ENCODE measurements at places on chromosomes 4 and X.
A peak's percentile ranks its signal among the peaks of the same experiment; 100 is the strongest.

- DNase-seq, result no peak
Observed at GRCh38 chr4:184252136-184253071, 34.7 kb upstream of the ENPP6 start.

DNA sequence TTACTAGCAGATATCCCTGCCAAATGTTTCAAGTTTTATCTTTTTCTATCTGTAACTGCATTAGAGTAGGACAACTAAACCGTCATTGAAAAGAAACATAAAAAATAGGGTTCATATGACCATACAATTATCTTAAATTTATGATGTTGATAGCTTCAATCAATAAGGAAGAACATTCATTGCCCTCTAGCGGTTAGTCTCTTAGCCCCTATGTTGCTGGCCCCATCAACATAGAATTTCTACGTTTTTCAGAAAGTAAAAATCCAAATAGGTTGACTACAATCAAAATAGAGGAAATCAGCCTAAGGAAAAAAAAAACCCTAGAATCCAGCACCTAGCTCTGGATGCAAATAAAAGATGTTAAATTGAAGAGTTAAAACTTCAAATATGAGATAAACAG is 225.1 kb upstream of the ITM2A start:
- DNase-seq, result no peak

GRCh38 chr4:151000747-151001429 is 14.2 kb downstream of the LRBA start:
- DNase-seq, result no peak

DNA sequence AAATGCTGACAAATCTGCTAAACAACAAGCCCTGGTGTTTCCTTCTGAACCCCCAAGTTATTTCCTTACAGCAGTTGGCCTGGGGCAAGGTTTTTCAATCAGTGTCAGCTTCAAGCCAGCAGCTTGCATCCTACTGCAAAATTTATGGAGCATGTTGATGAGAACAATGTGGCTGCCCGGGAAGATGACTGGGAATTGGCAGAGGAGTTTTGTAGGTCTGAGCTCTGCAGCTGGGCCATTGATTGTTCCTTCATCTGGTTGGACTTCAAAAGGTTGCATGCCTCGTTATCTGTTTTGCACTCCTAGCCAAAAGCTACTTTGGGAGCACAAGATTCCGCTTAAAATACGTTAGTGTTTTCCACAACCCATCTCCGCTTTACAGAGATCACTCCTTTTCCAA is 1030.3 kb upstream of the LCORL start:
- no peak for DNase-seq

- DNase-seq, result no peak
Observed at GRCh38 chr4:90536408-90536807, 409.2 kb downstream of the CCSER1 start.

DNA sequence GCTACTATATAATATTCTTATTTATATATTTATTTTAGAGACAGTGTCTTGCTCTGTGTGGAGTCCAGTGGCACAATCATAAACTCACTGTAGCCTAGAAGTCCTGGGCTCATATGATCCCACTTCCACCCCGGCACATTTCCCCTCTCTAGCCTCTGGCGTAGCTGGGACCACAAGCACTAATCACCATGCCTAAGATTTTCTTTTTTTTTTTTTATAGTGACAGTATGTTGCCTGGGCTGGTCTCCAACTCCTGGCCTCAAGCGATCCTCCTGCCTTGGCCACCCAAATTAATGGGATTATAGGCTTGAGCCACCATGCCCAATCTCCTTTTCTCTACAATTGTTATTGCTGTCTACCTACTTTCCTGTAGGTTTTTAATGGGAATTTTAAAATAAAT is 74.1 kb upstream of the BMP3 start:
- no peak for DNase-seq

GRCh38 chr4:141109983-141110382 is 23.3 kb downstream of the RNF150 start:
- no peak for DNase-seq

- no peak for DNase-seq
Observed at GRCh38 chr4:75514949-75515612, 808 bp downstream of the THAP6 start.

DNA sequence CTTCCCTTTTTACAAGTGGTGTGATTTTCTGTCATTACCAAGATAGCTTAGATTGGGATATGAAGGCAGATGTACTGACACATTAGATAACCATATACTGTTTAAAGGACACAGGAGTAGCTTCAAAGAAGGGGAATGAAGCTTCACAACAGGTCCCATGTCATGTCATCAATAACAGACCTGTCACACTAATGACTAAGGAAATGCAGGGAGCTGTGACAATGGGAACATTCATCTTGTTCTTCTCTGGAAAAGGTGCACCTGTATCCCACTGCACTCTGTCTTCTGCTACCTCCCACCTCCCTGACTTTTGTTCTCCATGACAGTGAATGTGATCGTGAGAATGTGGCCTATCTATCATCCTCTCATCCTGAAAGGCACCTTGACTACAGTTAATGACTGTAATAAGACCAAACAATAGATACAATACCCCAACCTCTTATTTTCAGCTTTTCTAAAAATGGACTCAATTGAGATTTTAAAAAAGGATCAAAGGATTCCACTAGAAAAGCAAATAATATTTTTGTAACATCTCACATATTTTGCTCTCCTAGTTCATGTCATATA is 472.5 kb downstream of the STPG2 start:
- DNase-seq, result no peak

GRCh38 chrX:69951753-69952152 is 98.0 kb downstream of the AWAT2 start:
- no peak for DNase-seq

- DNase-seq, result no peak
Observed at GRCh38 chr4:70688795-70689231, 481 bp downstream of the UTP3 start.

DNA sequence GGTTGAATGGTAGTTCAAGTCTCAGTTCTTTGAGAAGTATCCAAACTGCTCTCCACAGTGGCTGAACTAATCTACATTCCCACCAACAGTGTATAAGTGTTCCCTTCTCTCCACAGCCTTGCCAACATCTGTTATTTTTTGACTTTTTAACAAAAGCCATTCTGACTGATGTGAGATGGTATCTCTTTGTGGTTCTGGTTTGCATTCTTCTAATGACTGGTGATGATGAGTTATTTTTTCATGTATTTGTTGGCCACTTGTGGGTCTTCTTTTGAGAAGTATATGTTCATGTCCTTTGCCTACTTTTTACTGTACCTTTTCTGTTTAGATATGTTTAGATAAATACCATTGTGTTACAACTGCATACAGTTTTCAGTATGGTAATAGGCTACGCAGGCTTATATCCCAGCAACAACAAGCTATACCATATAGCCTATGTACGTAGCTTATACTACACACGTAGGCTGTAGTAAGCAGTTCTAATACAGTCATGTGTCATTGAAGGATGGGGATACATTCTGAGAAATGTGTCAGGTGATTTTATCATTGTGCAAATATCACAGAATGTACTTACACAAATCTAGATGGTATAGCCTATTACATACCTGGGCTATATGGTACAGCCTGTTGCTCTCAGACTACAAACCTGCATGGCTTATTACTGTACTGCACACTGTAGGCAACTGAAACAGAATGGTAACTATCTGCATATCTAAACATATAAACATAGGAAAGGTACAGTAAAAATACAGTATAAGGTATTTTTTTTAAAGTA is 28.1 kb downstream of the KLHL8 start:
- no peak for DNase-seq

DNA sequence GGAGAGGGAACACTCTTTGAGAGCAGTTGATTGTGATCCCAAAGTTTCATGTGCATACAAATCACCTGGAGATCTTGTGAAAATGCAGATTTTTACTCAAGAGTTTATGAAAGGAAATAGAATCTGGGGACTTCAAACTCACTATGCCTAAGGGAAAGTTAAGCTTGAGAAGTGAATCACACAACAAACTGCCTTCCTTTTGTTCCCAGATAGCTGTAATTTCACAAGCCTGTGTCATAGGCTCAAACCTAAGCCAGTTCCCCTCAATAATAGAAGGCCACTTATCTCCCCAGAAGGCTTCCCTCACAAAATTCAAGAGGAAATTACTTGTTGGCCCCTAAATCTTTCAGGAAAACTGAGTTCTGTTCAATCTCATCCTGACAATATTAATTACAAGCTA is 132.8 kb upstream of the MAGEB16 start:
- no peak for DNase-seq

GRCh38 chr4:38169524-38169923 is 209.3 kb downstream of the PTTG2 start:
- no peak for DNase-seq

DNA sequence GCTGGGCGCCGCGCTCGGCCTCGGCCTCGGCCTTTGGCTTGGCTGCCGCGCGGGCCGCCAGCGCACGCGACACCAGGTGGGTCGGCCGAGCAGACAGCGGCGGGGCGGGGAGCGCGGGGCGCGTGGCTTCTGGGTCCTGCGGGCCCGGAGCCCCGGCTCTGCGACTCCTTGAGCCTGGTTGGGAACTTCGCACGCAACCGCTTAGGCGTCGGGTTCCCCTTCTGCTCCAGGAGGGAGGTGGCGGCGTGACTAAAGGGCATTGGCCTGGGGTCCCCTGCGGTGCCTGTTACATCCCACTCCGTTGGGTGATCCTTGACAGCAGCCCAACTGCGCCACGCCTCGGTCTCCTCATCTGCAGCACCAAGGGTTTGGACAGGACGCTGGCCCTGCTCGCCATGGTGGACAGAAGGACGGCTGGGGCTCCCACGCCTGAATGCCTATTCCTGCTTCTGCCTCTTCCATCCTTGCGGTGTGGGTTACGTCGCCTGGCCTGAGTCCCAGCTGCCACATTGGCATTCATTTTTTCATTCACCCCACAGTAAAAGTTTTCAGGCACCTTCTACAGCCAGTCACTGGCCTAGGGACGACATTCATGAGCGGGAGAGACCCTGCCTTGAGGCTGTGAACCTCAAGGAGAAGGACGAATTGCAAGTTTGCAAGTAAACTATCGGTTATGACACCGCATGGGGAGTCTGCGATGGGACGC is 631 bp downstream of the EVC start:
- DNase-seq, result no peak

GRCh38 chrX:53440101-53440500 is 5.9 kb upstream of the HSD17B10 start:
- DNase-seq, result no peak

DNA sequence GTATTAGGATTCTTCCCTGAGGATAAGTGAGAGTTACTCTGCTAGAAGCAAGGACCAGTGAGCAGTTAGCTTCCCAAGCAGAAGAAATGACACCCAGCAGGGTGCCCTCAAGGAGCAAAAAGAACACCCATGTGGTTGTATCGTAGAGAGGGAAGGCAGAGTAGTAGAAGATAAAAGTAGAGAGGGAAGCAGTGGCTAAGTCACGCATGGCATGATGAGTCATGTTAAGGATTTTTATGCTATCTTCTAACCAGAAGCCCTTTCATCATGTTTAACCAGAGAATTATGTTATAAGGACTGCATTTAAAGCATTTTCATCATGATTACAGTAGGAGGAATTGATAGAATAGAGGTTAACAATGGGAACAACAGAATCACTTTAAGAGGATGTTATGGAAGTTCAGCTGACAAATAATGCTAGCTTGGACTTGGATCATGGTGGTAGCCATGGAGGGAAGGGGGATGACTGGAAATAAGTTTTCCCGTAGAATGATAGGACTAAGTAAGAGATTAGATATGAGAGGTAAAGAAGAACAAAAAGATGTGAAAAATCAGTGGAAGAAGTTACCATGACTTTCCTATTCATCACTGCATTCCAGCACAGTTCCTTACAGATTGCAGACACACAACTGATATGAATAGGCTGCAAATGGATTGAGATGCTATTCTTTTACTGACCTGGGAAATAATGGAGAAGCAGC is 383.5 kb upstream of the INTU start:
- DNase-seq, result no peak

- DNase-seq, result no peak
Observed at GRCh38 chr4:84501721-84502267, 2.7 kb upstream of the NKX6-1 start.

DNA sequence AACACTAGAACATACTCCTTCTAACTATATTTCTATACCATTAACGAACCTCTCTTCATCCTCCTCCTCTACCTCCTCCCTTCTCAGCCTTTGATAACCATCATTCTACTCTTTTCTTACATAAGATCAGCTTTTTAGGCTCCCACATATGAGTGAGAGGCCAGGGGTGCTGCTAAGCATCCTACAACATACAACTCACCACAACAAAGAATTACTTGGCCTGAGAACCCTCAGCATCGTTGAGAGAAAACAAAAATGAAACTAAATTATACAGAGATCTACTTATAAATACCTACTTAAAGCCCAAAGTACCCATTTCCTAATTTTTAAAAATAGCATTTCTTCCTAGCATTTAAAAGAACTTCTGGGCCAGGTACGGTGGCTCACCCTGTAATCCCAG is 77.7 kb downstream of the CC2D2A start:
- no peak for DNase-seq

DNA sequence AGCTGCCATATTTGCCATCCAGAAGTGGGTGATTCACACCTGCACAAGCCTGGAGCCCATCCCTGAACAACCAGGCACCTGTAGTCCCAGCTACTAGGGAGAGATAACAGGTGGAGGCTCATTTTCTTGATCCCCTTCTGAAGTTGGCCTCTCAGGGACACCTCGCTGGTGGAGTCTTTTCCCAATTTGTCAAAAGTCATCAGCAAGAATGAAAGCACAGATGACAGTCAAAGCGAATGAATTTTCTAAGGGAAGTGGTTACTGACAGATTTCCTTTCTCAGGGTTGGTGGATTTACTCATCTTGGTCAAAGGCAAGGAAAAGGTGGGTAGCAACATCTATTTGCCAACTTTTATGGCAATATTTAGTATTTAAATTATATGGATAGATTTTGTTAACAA is 36.5 kb downstream of the FGFBP1 start:
- no peak for DNase-seq

- DNase-seq, result peak; percentile 51
Observed at GRCh38 chr4:14184265-14184664, 556.7 kb upstream of the BOD1L1 start.

DNA sequence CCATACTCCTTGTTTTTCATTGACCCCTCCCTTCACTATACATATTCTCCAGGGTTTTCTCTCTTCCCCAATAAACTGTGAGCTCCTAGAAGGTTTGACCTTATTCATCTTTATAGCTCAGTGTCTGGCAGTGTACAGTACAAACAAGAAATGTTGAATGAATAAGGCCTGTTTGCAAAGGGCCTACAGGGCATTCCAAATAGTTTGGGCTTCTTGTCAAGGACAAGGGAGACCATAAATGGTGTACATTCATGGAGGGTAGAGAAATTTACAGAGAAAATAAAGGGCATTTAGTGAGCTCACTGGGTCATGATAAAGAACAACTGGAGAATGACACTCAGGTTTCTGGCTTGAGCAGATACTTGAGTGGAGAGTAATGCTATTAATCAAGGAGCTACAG is 47.5 kb upstream of the EIF1AX start:
- DNase-seq, result no peak

- DNase-seq, result peak; percentile 73
Observed at GRCh38 chrX:152926279-152926678, 28.4 kb downstream of the ZNF185 start.

DNA sequence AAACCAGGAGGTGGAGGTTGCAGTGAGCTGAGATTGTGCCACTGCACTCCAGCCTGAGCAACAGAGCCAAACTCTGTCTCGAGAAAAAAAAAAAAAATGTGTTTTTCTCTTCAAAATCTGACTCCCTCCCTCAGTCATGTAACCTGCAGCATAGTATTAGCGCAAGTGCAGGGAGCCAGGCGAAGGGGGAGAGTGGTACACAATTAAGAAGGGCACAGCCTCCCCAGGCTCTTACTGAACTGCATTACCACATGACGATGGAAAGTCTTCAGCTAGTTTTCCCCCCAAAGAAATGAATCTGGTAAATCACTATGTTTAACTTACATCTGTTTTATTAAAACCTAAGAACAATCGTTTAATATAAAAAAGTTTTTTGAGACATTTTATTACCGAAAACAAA is 32.4 kb downstream of the PALLD start:
- no peak for DNase-seq
